ENCODE measurements at places on chromosomes 12 and 14.

- DNase-seq: no peak
These were observed 33.3 kb downstream of the COCH start for GRCh38 chr14:30907659-30908057.

DNA sequence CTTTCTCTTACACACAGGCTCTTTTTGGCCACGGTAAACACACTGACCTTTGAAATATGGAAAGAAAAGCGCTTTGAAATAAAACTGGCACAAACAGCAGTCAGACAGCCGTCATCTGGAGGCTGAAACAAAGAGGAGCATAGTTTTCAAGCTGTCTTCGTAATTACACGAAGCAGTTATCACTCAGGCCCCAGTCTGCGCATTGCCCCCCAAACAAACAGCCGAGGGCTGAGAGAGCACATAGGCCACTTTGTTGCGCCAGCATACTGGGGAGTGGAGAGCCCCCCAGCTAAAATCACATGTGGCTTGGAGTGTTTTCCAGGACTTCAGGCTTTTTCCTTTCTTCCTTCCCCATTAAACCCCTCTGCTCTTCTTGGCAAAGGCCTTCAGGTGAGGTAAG, 142.9 kb upstream of the BTG1 start:
- DNase-seq: no peak

DNA sequence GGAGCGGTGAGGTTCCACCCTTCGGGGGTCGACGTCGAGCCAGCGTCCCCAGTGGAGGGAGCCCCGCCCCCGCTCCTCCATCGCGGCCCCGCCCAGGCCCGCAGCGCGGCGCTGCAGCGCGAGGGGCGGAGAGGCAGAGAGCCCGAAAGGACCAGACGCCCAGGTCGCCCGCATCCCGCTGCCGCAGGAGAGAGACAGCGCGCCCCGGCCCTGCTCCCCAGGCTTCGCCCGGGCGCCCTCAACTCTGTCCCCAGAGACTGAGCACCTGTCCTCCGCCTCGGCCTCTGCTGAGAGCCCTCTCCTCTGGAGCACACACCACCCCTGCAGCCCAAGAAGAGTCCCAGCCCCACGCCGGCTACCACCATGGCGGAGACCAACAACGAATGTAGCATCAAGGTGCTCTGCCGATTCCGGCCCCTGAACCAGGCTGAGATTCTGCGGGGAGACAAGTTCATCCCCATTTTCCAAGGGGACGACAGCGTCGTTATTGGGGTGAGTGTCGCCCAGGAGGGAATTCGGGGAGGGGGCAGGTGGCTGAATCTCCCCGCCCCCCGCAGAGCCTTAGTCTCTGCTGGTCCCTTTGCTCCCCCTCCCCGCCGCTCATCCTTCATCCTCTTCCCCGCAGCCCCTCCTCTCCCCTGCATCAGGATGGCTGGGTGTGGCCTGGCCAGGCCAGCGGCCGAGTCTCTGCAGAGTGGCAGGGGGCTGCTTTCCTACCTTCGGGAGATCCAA, at the start of gene KIF5A:
Gene KIF5A (plus strand): TSS at position 136 of the 732 bp plus-strand sequence. CDS start 228 bp downstream, at position 364.
- peak; percentile 63 for DNase-seq

- no peak for DNase-seq
These were observed 312.4 kb downstream of the FOXG1 start for GRCh38 chr14:29078810-29079522.

DNA sequence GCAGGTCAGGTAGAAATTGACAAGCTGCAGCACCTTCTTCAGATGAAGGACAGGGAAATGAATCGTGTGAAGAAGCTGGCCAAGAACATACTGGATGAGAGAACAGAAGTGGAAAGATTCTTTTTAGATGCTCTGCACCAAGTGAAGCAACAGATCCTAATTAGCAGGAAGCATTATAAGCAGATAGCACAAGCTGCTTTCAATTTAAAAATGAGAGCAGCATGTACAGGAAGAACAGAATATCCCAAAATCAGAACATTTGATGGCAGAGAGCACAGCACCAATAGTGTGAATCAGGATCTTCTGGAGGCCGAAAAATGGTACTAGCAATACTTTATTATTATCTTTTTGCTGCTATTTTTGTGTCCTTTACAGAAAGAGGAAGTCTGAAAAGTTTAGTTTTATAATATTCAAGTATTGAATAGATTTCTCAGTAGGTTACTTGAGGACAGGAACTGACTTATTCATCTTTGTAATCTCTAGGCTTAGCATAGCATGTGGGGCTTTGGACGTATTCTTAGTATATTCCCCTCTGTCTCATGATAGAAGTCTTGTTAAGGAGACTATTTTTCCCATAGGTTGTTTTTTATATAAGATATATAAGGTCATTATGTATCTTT, 30.8 kb downstream of the BBOF1 start:
- DNase-seq: no peak

GRCh38 chr12:6052940-6053329, 71.5 kb downstream of the VWF start:
- DNase-seq: no peak

- DNase-seq: no peak
These were observed 10.7 kb downstream of the POMT2 start for GRCh38 chr14:77310026-77310425.

DNA sequence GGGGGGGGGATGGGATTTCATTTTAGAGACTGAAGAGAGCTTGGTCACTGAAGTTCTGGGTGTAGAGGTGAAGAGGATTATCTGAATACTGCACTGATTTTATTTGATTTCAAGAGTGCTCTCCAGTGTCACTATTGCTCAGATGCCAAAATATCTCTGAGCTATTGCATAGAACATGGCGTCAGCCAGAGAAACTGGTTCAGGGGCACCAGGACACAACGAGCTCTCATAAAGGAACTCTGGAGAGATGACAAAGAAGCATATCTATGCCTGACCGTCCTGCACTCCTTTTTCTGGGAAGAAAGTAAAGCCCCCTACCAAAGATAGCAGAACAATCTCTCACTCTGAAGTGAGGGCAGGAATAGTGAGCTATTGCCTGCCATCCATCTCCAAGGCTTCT, 2.0 kb downstream of the SLC7A8 start:
- DNase-seq: no peak

GRCh38 chr12:117968826-117969659, at the start of gene KSR2:
Gene KSR2 (minus strand): TSS chr12:117968990. CDS start chr12:117968255, 735 bp downstream.
- DNase-seq: peak; percentile 60

GRCh38 chr12:22275843-22276242, 58.7 kb downstream of the ST8SIA1 start:
- no peak for DNase-seq

- no peak for DNase-seq
These were observed 115.9 kb downstream of the NAV3 start for GRCh38 chr12:77946541-77947061.

DNA sequence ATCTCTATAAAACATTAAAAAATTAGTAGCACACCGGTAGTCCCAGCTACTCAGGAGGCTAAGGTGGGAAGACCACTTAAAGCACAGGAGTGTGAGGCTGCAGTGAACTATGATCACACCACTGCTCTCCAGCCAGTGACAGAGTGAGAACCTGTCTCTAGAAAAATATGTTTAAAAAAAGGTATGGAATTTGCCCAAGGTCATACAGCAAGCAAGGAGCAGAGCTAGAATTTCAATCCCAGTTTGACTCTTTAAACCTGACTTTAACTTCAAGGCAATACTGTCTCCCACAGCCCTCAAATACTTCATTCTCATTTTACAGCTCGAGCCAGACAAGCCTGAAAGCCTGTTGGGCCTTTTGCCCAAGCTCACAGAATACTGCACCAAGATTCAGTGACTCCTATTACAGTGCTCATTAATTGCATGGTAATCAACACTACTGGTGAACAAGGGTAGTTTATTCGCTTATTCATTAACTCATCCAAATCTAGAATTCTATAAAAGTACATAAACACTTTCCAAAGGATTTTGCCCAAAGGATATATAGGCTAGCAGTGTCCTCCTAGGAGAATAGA, 8.0 kb downstream of the HECTD4 start:
- no peak for DNase-seq

GRCh38 chr12:32756476-32757066, 874 bp upstream of the YARS2 start:
- no peak for DNase-seq

GRCh38 chr14:71713016-71713415, 219.2 kb upstream of the RGS6 start:
- no peak for DNase-seq

DNA sequence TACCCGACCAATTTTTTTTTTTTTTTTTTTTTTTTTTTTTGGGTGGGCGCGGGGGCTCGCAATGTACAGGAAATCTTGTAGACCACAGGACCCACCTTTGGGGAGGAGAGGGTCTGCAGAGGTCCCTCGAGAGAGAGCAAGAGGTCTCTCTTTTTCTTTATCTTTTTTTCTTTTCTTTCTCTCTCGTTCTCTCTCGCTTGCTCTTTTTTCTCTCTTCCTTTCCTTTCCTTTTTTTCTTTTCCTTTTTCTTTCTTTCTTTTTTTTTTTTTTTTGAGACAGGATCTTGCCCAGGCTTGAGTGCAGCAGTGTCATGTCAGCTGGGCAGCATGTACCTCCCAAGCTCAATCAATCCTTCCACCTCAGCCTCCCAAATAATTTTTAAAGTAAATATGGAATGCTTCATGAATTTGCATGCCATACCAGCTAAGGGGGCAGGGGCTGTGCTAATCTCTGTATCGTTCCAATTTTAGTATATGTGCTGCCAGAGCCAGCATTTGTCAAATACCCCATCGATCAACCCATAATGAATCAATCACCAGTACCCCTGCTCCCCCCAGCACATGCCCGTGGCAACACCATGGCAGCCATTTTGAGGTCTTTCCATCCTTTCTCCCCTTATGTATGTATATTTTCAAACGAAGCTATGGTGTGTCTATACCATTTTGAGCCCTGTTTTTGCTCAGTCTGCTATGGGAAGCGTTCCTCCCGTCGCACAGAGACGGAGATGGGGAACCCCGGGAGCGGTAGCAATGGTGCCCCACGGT, 9.3 kb downstream of the PAPLN start:
- DNase-seq: no peak

DNA sequence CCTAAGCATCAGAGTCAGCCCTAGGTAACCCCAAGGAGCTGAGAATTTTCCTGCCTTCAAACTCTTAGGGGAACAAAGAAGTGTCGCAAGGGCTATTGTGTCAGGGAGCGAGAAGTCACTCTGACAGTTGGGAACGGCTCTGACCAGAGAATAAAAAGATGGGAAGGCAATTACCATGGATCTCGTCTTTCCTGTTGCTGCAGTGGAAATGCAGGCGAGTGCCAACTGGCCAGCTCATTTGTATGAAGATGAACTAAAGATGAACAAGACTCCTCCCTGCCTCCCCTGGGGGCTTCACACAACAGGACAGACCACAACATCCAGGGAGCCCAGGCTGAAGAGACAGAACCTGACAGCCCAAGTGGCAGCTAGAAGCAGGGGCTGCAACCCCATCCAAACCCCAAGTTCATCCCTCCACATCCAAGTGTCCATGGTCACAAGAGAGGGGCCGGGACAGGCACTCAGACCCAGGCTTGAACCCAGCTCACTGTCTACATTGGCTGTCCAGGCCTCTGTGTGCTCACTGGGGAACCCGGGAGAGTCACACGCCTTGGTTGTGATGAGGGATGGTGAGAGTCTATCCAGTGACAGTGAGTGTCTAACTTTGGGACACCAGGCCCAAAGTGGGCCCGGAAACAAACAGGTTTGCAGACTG, 322.4 kb downstream of the BCL11B start:
- no peak for DNase-seq

DNA sequence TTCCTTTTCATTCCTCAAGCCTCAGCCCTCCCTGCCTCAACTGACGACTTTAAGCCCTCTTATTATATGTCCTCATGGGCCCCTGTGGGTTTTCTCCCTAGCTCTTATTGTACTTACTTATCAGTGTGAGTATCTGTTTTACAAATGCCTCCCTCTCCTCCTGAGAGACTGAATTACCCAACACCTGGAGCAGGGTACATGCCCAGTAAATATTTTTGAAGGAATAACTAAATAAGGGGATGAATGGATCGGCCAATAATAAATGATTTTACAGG, 95.8 kb upstream of the SLC35F4 start:
- DNase-seq: no peak

DNA sequence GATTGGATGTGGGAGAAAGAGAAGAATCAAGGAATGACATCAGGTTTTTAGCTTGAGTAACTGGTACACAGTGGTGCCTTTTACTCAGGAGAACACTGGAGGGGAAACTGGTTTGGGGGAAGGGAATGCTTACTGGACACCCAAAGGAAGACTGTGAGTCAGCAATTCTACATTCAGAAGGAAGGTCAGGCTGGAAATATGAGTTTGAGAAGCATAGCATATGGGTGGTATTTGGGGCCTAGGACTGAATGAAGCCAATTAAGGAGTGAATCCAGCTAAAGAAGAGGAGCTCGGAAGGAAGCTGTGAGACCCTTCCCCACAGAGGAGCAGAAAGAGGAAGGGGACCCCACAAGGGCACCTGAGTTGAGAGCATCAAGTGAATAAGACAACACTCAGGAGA, 35.4 kb downstream of the DMAC2L start:
- no peak for DNase-seq

DNA sequence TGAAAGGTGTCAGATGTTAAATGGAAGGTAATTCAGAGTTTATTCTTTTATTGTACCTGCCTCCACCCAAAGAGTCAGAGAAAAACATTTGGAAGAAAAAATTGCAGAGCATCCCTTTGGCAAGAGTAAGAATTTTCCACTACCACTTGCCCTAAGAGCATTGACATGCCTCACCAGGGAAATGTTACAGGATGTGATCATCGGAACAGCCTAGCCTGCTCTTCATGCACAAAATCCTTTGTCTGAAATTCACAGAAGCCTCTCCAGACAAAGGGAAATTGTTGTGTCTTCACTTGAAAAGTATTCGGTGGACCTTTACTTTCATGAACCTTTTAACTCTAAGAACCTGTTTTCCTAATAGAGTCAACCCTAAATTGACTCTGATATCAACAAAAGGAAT, 36.9 kb downstream of the ATP2A2 start:
- no peak for DNase-seq

DNA sequence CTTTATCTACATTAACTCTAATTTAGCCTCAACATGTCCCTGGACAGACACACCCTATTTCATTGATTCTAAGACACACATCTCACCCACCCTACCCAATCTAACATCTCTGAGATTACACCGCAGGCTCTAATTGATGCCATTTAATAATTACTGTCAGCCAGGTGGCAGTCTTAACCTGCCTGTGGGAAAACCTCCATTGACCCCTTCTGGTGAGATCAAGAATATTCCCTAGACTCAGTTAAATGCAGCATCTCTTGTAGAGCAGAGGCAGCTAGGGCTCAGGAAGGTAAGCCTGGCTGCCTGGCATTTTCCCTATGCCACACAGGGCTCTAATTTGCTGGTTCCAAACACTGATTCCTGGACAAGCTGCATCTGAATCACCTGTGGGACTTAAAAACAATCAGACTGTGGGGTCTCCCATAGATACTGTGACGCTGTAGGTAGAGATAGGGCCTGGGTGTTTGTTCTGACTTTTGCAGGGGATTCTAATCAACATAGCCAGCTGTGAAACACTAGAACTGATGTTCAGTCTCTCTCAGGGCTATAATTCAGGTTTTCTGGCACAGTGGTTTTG, 14.3 kb downstream of the MCRS1 start:
- DNase-seq: no peak
